ENCODE measurements at places on chromosomes 6 and 20.

DNA sequence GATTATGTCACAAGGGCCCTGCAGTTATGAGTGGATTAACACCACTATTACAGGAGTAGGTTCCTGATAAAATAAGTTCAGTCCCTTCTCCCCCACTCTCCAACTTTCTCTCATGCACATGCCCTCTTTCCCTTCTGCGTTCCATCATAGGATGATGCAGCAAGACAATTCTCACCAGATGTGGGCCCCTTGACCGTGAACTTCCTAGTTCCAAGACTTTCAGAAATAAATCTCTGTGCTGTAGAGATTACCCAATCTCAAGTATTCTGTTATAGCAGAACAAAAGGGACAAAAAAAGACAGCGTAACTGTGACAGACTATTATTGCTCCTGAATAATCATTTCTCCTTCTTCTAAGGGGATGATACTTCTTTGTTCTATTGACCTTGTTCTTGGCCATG, 33.8 kb upstream of the TMEM244 start:
- no peak for DNase-seq

- no peak for DNase-seq
Observed at GRCh38 chr20:53949319-53949839, 121.0 kb downstream of the BCAS1 start.

- DNase-seq = no peak
Observed at GRCh38 chr6:142842418-142843261, 102.3 kb downstream of the HIVEP2 start.

GRCh38 chr6:148530976-148531375, 188.3 kb downstream of the SASH1 start:
- no peak for DNase-seq

- DNase-seq = no peak
Observed at GRCh38 chr6:39084506-39084905, 30.5 kb downstream of the SAYSD1 start.

- DNase-seq = no peak
Observed at GRCh38 chr6:36728289-36729160, 30.9 kb downstream of the RAB44 start.
